ENCODE measurements at places on chromosomes 11 and 22.
A peak's percentile ranks its signal among the peaks of the same experiment; 100 is the strongest.

GRCh38 chr11:75450236-75450635 is 17.2 kb upstream of the KLHL35 start:
- no peak for DNase-seq

GRCh38 chr11:58640386-58641023 is 18.0 kb downstream of the CNTF start:
- no peak for DNase-seq

DNA sequence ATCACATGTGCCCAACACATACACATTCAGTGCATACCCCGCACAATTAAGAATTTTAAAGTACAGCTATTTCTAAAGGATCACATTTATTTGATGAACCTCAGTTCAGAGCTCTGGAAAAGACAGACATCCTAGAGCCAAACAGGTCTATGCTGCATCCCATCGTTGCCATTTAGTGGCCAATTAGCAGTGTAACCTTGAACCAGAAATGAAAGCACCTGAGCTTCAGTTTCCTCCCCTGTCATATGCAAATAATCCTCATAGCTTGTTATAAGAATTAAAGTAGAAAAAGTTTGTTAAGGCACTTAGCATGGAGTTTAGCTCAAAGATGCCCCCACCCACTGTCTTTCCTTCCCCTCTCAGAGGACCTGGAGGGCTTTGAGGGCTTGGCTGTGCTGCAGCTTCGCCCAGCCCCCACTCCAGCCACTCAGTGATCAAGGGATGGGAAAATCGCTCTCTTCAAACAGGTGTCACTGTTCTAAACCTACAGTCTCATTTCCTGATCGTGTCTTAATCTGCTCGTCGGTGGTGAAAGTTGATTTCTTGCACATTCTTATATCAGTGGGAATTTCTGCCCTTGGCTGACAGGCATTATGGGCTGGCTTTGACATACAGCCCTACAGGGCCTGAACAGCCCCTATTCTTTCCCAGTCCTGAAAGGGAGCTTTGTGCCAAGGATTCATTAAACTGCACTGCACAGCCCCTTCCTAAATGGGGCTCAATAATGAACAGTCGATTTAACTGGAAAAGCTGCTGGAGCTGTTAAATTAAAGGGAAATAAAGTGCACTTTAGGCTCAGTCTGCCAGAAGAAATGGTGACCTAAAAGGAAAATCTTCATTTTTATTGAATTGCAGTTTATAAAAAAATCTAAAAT is 23.3 kb upstream of the FAM181B start:
- no peak for DNase-seq

GRCh38 chr11:35381709-35382322 is 37.5 kb downstream of the SLC1A2 start:
- DNase-seq: no peak

DNA sequence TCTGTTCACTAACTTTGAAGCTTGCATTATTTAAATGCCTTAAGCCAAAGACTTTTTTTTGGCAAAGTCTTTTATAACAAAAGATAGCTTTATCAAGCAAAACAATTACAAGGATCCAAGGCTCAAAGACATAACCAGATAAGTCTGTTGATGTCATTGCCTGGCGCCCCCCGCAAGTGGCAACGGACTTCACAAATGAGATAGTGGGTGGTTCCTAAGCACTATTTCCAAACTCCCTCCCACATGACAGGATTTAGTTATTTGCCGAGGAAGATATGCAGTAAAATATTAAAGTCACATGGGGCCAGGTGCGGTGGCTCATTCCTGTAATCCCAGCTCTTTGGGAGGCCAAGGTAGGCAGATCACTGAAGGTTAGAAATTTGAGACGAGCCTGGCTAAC is 194.2 kb upstream of the DDI1 start:
- DNase-seq: no peak

- DNase-seq: peak; percentile 44
These were observed 2.4 kb upstream of the IFITM2 start for GRCh38 chr11:304915-305843.

GRCh38 chr11:131644204-131644795 is 273.9 kb downstream of the NTM start:
- no peak for DNase-seq

- DNase-seq: no peak
These were observed 20.9 kb downstream of the RCOR2 start for GRCh38 chr11:63896071-63896470.

DNA sequence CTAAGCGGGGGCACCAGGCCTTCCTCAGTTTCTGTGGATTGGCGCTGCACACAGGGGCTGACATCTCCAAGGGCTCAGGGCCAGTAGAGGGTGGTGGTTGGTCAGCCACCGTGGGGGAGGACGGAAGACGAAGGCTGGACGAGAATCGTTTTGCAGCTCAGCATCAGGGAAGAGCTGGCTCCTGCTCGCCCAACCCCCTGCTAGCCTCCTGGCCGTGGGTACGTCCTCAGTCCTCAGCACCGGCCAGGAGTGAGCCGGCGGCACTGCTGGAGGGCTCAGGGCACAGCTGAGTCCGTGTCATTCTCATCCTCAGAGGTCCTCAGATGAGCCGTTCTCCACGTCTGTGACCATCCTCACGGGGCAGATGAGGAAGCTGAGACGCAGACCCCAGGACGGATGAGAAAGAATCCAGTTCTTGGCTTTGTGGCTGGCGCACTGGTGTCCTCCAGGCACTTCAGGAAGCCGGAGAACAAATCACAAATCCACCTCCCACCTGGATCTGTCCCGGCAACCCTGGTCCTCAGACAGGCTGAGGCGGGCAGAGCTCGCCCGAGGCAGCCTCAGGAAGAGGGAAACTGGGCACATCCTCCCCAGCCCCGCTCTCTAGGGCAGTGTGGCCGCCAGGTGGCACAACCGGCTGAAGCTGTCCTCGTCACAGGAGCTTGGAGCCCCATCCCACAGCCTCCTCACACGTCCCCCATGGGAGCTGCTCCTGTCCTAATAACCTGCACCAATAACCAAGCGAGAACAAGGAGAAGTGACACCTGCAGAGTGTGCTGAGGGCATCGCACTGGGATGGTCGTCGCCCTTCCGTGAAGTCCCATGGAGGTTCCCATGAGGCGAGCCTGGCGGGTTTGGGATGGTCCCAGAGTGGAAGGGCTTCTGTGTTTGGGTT is 393.7 kb downstream of the BRD1 start:
- no peak for DNase-seq

DNA sequence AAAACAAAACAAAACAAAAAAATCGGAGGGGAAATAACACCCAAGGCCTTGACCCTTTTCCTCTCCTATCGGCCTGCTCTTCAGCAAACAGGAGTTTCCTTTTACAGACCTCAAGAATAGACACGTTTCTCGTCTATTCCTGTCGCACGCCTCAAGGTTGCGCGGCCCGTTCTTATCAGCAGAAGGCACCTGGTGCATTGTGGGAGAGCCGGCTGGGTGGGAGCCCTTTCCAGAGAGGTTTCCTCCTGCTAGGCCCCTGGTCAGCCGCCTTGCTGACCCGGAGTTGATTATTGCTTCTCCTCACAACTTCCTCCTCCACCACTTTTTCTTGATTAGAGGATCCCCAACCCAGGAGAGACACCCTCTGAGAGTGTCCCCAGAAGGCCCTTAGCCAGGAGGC is 497.3 kb downstream of the MIAT start:
- DNase-seq: no peak

GRCh38 chr11:58059007-58059350 is 28.2 kb downstream of the OR6Q1 start:
- DNase-seq: peak; percentile 78

GRCh38 chr11:19676475-19677380 is 35.9 kb upstream of the NAV2 start:
- no peak for DNase-seq

DNA sequence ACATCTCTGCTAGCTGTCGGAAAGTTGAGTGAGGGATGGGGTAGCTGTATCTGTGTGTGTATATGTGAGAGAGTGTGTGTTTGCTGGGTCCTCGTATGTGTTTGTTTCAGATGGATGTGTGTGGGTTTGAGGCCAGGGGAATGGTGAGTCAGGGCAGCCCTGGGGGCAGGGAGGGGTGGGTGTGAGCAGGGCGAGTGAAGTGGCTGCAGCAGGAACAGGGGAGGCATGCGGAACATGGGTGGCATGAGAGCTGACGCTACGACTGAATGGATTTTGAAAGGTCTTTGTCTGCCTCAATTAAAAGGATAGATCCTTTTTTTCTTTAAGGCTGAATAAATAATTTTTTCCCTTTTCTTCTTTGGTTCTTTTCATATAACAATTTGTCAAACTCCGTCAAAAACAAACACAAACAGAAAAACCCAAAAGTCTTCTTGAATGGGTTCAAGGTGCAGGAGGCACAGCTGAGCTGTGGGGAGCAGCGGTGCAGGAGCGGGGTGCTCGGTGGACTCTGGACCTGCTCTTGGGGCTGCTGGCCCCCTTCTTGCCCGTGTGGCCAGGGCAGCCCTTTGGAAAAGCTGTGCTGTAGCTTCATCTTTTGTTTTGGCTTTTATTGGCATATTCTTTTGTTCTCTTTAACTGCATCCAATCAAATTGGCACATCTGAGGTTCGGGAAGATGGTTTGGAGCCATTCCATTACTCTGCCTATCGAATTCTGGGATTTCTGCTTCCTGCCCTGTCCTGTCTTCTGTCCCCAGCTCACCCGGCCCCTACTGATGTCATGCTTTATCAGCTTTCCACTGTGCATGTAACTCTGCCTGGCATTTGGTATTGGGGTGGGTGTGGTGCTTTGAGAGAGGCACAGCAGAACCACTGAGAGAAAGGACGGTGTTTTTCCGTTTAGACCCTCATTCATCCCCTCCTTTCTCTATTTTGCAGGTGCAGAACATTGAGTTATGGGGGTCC is 80.1 kb downstream of the ADAMTS15 start:
- DNase-seq: peak; percentile 33

- no peak for DNase-seq
These were observed 27.9 kb downstream of the GLB1L2 start for GRCh38 chr11:134359646-134360045.

GRCh38 chr11:129943036-129943435 is 47.7 kb upstream of the NFRKB start:
- DNase-seq: no peak

GRCh38 chr11:30196400-30197206 is 34.2 kb upstream of the FSHB start:
- peak; percentile 49 for DNase-seq

DNA sequence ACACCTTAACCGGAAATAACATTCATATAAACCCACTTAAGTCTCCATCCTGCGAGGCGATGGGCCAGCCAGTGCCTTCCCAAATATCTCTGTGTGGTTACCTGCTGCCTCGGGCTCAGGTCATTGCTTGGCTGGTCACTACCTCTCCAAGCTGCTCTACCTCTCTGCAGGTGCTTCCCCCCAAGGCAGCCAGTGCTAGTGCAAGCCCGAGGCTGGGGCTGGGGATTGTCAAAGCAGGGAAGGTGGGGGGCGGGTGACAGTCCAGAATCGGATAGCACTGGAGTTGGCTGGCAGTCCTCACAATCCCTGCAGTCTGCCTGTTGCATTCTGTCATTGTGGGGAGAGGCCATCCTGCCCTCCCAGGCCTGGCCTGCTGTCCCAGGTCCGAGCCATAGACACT is 11.1 kb downstream of the MCHR1 start:
- no peak for DNase-seq

DNA sequence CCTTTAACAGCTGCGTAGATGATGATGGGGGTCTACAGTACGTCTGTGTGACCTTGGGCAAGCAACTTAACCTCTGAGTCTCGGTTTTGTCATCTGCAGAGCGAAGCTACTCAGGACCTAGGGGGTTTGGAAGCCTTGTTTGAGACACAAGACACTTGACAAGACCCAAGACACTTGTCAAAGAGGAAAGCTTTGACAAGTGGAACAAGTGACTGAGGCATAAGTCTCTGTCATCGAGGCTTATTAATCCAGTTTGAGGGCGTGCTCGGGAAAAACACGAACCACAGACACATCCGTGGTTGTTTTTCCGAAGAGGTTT is 732 bp upstream of the PC start:
- no peak for DNase-seq

- DNase-seq: no peak
These were observed 883 bp upstream of the AIFM3 start for GRCh38 chr22:20965888-20966855.

- DNase-seq: peak; percentile 70
These were observed 2216.6 kb upstream of the RAG2 start for GRCh38 chr11:38814670-38815069.

DNA sequence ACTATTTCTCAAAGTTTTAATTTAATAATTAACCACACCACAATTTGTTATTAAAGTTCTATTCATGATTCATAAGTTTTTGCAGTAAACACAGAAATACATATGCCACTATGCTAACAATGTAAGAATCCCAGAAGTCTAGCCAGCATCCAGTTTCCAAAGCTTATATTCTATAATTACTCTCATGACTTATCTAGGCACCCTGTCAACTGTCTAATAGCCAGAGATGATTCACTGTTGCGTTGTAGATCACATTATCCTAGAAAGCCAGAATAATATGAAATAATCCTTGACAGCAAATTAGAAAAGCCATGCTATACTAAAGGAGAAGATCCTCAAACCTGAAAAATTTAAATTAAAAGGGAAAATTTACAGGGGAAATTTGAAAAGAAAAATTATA is 141.0 kb downstream of the SOX6 start:
- DNase-seq: no peak

- DNase-seq: no peak
These were observed 45.7 kb downstream of the PAMR1 start for GRCh38 chr11:35479731-35480130.

DNA sequence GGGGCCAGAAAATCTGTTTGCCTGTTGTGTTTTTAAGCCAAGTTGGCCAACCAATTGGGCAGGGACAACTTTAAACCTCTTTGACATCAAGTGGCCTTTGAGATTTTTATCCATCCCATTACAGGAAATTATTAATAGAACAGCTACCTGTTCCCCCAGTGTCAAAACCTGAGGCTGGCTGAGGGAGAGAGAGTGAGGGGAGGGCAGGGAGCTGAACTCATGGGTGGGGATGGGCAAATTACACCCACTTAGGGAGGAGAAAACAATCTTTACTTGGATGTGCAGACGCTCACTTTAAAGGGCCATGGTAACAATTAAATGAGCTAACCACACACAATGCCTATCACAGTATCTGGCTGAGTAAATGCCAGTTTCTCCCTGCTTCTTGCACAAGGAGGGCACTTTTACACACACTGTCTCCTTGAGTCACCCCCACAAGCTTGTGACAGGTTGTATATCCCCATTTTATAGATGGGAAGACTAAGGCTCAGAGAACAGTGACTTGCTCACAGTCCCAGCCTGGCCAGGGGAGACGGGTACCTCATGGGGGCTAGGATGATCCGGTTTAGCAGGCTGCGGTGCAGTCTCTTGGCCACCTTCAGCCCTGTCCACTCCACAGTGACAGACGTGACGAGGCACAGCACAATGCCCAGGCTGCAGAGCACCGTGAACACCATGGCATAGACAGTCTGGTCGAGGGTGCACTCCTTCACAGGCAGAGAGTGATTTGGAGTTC is 17.8 kb upstream of the KCNJ11 start:
- DNase-seq: no peak

All from bronchial epithelial cell (primary cell).